ENCODE measurements at places on chromosomes 4 and X. TPM values are rescaled to one million over a fixed set of nuclear protein-coding genes. Genes with fewer than 3 reads are reported as not detected.

GRCh38 chr4:116453127-116453526 lies 632.2 kb downstream of the TRAM1L1 start:
- DNase-seq: no peak
- no peak overlapping the region for H3K27ac ChIP-seq
- H3K4me1 ChIP-seq: no peaks in the 10 kb centered on the region
- no peaks in the 10 kb centered on the region for H3K36me3 ChIP-seq

DNA sequence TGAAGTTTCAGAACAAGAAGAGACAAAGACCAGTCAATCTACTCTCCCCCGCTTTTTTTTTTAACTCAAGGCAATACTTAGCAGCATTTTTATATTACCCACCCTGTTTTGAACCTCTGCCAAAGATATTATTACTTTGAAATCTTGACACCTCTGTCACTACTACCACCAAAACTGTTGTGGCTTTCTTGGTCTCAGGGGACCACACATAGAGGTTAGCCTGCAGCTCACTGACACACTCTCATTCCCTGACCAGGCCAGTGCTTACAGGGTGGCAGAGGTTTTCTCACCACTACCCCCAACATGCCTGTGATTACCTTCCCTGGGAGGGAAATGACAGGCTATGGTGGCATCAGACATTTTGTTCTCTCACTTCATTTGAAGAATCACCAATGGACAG lies 137.4 kb upstream of the STIM2 start:
- H3K36me3 ChIP-seq: no peaks in the 10 kb centered on the region
- no peaks in the 10 kb centered on the region for H3K4me1 ChIP-seq
- H3K4me3 ChIP-seq: no peak overlapping the region

DNA sequence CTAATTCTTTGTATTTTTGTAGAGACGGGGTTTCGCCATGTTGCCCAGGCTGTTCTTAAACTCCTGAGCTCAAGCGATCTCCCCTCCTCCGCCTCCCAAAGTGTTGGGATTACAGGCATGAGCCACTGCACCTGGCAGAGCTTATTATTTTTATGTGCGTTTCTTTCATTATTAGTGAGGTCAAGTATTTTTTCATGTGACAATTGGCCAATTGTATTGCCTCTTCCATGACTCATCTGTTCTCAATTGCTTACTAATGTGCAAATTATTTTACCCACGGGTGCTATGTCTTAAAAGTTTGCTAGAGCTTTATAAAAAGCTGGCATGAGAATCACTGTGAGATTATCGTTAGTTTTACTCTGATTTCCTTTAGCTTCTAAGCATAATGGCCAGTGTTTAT lies 13.0 kb upstream of the ARX start:
- DNase-seq: no peak
- H3K4me1 ChIP-seq: no peaks in the 10 kb centered on the region
- 0 out of 2 replicates have a peak, but pooled peaks cover 3% of the 10 kb centered on the region for H3K27me3 ChIP-seq

The BGN gene
- total RNA-seq: 0.27 TPM

The FGA gene
- 2.8 TPM for total RNA-seq
